ENCODE measurements at places on chromosomes 2 and 18.

- DNase-seq = no peak
Measured at GRCh38 chr2:16302431-16303272, 362.3 kb downstream of the MYCN start.

DNA sequence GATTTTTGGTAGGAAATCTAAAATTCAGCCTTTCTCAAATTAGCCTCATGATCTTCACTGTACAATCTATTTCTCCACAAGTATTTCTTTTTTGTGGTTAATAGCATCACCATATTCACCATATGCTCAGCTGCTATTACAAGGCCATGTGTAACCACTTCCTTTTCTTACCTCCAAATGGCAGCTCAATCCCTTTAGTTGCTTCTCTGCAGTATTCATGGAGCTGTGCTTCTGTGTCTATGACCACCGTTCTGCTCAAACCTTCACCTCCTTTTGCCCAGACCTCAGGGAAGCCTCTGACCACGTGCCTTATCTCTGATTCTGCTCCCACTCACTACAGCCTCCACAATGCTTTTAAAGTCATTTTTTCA is 126.7 kb upstream of the TMEM200C start:
- DNase-seq = no peak

DNA sequence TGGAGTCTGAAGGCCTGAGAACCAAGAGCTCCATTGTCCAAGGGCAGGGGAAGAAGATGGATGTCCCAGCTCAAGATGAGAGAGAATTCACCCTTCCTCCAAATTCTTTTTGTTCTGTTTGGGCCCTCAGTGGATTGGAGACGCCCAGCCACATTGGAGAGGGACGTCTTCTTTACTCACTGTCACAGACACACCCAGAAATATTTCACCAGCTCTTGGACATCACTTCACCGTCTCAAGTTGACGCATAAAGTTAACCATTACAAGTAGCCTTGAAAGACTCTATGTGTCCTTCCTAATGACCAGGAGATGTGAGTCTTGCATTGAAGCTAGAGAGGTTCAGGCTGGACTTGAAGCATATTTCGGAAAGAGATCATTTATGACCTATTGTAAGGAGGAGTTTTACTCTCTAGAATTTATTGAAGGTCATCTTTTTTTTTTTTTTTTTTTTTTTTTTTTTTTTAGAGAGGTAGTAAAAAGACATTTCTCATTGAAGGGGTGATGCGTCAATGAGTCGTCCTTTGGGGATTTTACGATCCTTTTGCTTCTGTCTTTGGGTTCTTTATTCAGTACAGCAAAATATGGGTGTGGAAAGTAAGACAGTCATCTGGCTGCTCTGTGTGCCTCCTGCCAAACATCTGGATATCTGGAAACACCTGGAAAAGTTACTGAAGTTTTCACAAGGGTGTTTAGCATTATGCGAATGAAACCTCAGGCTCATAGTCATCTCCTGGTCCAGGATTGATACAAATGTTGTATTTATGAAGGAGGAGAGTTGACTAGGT is 118.1 kb downstream of the PRPF40A start:
- DNase-seq = no peak

- DNase-seq = no peak
Measured at GRCh38 chr2:169136885-169137534, 67.6 kb downstream of the DHRS9 start.

DNA sequence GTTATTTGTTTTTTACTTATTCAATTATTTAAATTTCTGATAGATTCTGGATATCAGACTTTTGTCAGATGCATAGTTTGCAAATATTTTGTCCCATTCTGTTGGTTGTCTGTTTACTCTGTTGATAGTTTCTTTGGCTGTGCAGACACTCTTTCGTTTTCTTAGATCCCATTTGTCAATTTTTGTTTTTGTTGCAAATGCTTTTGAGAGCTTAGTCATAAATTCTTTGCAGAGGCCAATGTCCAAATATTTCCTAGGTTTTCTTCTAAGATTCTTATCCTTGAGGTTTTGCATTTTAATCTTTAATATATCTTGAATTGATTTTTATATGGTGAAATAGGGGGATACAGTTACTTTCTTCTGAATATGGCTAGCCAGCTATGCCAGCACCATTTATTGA is 112.7 kb upstream of the SESTD1 start:
- no peak for DNase-seq

GRCh38 chr18:4639628-4640310 is 184.7 kb upstream of the DLGAP1 start:
- DNase-seq = no peak

DNA sequence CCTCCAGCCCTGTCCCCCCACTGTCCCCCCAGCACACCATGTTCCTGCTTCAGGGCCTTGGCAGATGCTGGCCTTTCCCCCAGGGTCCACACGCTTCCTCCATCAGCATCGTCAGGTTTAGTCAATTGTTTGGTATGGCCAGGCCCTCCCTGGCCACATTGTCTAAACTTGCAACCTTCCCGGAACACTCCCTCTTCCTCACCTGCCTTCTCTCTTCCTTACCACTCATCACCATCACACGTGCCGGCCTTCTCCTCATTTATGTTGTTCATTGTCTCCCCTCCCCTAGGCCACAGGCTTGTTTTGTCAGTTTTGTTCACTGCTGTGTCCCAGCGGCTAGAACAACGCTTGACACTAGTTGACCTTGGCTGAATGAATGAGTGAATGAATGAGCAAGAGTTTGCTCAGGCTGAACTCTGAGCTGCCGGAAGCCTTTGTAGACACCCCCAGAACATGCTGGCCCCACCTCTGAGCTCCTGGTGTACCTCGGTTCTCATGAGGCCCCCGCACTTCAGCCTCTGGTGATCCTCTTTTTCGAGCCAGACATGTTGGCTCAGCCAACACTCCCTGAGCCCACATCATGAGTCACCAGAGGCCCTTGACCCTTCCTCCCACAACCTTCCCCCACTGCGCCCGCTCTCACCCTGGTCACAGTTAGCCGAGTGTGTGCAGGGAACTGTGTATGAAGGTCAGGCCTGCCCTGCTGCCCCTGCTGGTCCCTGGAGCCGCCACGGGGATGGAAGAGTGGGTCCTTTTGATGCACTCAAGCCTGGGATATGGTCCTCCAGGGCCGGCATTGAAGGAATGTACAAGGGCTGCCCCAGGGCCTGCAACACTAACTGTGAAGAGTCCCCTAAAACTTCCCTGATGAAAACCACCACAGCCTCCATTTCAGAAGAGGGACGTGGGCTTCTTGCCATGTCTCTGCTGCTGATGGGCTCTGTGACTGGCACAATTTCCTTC is 57.5 kb downstream of the HS1BP3 start:
- DNase-seq = peak; percentile 36

DNA sequence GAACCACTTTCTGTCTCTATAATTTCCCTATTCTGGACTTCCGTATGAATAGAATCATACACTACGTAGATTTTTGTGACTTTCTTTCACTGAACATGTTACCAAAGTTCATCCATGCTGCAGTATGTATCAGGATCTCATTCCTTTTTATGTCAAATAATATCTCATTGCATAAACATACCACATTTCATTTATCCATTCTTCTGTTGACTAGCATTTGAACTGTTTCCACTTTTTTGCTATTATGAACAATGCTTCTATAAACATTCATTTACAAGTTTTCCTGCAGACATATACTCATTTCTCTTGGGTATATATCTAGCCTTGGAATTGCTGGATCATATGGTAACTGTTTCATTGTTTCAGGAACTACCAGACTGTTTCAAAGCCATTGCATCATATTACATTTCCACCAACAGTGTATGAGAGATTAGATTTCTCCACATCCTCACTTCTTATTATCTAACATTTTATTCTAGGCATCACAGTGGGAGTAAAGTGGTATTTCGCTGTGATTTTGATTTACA is 186.2 kb downstream of the DYM start:
- DNase-seq = peak; percentile 93

- peak; percentile 48 for DNase-seq
Measured at GRCh38 chr2:68206793-68207192, 45.5 kb downstream of the PPP3R1 start.

DNA sequence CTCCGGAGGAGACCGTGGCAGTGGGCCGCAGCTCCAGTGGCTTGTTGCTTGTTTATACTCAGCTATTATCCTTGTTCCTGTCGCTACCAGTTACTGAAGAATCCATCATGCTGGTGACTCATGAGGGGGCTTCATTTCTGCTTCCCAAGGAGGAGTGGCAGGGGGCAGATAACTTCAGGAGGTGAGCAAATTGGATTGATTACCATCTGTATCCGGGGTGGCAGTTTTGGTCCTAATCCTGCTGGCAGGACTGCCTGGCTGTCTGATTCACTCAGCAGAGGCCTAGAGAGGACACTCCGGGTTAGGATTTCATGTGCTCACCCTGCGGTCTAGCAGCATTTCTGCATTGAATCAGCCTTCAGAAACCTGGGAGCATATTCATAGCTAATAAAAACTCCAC is 230.0 kb downstream of the ACTR3 start:
- no peak for DNase-seq

GRCh38 chr2:63692002-63692606 is 103.3 kb downstream of the MDH1 start:
- peak; percentile 62 for DNase-seq

- no peak for DNase-seq
Measured at GRCh38 chr2:51218047-51218446, 186.1 kb upstream of the NRXN1 start.

DNA sequence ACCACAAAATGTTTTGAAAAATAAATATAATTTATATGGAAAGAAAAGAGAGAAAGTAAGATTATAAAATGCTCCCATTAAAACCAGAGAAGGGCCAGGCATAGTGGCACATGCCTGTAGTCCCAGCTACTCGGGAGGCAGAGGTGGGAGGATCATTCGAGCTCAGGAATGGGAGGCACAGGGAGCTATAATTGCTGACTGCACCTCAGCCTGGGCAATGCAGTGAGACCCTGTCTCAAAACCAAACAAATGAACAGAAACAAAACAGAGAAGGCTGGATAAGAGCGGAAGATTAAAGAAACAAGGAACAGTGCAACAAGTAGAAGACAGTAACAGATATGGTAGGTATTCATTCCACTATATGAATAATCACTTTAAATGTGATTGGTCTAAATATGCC is 18.6 kb upstream of the TMEM182 start:
- DNase-seq = no peak

GRCh38 chr18:68564351-68564750 is 150.6 kb downstream of the TMX3 start:
- no peak for DNase-seq

- no peak for DNase-seq
Measured at GRCh38 chr2:121185571-121186074, 99.4 kb downstream of the TFCP2L1 start.

Measured in OCI-M1 (cell line).